Forelimb muscle (tissue), 1 donor: ENCODE measurements at places on chromosomes 12 and 14.

GRCh38 chr12:72540811-72541210 lies 268.6 kb downstream of the TRHDE start:
- DNase-seq: no peak

DNA sequence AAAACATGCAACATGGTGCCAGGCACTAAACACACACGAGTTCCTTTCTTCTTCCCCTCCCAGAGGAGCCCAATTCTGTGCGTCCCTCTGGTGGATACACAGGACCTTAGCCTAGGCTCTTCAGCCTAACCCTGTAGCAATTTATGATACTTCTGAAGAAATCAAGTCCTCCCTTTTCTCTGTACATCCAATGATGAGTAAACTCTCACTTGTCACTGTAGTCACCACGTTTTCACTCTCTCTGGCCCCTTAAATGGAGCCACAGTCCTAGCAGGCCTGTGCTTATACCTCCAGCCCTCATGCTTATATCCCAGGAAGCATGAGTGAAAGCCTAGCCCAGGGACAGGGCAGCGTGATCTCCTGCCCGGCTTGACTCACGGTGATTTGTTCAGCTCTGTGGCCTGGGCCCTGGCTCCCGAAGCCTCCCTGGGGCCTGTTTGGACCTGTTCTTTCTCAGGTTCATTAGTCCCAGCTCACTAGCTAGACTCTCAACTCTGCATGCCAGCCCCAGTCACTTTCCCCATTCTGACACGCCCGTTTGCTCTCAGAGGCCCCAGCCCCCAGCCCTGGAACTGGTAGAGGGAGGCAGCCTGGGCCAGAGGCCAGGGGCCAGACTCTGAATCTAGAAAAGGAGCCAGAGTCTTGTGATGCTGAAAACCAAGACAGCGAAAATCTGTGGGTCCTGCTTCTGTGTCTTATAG lies 24.1 kb upstream of the PLEKHG3 start:
- no peak for DNase-seq

- no peak for DNase-seq
Measured at GRCh38 chr12:24815114-24815423, 133.8 kb downstream of the BCAT1 start.

DNA sequence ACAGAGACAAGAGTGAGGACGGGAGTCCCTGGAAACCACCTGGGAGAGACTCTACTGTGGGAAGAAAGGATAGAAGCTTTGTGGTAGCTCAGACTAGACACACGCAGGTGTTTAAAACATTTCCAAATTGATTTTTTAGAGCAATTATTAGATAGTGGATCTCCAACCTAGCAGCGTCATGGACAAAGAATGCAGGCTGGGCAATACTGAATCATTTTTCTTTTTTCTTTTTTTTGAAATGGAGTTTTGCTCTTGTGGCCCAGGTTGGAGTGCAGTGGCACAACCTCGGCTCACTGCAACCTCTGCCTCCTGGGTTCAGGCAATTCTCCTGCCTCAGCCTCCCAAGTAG lies 13.1 kb downstream of the GPR132 start:
- DNase-seq: no peak

DNA sequence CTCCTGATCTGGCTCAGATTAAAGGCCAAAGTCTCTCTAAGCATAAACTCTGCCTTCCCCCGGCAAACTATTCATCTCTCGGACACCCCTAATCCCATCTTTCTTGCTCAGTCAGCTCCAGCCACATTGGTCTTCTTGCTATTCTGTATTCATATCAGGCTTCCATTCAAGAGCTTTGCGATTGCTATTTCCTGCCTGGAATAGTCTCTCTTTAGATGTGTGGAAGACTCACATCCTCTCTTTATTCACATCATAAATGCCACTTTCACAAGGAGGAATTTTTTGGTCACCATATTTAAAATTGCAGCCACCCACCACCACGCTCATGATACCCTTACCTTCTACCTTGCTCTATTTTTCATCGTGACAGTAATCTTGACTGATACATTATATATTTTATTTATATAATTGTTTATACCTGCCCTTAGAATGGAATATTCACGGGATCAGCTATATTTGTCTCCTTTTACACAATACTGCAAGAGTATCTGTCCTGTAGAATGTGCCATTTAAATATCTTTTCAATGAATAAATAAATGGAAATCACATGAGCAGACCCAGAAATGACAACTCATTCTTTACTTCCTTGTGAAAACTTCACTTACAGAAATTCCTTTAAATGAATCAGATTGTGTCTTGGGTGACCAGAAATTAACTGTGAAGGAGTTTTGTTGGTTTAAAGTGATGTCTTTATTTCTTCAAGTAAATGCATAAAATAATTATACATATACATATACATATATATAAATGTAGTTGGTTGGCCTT lies 780.6 kb upstream of the FLRT2 start:
- no peak for DNase-seq

DNA sequence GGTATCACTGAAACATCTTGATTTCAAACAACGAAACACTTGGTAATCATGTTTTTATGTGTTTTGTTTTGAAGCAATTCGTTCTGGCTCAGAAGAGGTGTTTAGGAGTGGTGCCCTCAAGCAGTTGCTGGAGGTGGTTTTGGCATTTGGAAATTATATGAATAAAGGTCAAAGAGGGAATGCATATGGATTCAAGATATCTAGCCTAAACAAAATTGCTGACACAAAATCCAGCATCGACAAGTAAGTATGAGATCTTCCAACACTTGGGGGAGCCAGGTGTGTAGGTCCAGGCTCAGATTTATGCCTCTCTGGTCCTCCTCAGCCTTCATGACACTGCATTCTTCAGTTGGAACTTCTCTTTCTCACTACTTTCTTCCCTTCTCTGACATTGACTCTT lies 110.1 kb downstream of the GPR135 start:
- DNase-seq: no peak

DNA sequence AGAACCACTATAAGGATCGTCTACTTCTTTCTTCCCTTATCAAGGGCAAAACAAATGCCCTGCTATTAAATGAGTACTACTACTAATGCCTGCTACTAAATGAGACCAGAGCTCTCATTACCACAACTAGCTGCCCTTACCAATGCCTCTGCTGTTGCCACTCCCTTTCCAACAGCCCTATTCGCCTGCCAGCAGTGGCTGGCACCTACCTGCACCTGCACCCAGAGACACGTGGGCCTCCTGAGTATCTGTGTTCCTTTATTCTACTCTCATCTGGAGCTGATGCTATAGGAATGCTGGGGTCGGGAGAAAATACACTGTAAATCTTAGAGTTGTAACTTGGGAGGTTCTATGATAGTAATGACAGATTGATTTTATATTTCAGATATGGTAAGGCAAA lies 174.7 kb downstream of the SLC2A13 start:
- no peak for DNase-seq

- DNase-seq: no peak
Measured at GRCh38 chr14:103686831-103687485, 28.3 kb downstream of the XRCC3 start.

- DNase-seq: no peak
Measured at GRCh38 chr12:107092669-107093416, 506 bp downstream of the CRY1 start.

DNA sequence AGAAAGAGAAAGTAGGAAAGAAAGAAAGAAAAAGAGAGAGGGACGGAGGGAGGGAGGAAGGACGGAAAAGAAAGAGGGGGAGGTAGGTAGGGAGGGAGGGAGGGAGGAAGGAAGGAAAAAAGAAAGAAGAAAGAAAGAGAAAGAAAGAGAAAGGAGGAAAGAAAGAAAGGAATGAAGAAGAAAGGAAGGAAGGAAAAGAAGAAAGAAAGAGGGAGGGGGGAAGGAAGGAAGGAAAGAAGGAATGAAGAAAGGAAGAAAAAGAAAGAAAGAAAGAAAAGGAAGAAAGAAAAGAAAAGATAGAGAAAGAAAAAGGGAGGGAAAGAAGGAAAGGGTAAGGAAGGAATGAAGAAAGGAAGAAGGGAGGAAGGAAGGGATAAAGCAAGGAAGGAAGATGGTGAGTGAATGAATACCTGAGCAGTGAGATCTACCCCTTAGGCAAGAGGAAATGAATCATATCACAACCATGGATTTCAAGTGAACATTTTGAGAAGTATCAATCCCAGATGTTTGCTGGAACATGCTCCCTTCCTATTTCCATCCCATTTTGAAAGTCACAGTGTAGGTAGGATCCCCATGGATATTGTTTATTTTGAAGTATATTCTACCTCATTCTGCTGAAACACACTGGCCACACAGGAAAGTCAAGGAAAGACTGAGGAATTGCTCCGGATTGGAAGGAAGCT lies 639.4 kb upstream of the TBX3 start:
- no peak for DNase-seq

- no peak for DNase-seq
Measured at GRCh38 chr14:64174922-64175782, 119.0 kb downstream of the ESR2 start.

DNA sequence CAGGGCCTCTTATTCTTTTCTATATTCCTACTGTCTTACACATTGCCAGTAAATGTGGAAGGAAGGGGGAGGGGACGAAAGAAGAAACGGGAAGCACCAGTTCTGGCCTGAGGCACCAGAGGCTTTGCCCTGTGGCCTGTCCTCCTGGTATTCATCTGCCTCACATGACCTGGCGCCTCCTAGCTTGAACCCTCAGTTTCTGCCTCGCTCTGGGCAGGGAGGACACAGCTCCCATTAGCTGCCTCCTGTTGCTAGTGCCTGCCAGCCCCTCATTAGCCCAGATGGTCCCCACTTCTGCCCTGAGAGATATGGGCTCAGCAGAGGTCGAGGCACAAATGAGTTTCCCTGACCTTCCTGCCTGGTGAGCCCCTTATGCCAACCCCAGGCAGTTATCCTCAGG lies 3.0 kb upstream of the PLEKHG6 start:
- no peak for DNase-seq
